Bone marrow (tissue), 2 donors: ENCODE measurements at places on chromosomes 12 and 14.

DNA sequence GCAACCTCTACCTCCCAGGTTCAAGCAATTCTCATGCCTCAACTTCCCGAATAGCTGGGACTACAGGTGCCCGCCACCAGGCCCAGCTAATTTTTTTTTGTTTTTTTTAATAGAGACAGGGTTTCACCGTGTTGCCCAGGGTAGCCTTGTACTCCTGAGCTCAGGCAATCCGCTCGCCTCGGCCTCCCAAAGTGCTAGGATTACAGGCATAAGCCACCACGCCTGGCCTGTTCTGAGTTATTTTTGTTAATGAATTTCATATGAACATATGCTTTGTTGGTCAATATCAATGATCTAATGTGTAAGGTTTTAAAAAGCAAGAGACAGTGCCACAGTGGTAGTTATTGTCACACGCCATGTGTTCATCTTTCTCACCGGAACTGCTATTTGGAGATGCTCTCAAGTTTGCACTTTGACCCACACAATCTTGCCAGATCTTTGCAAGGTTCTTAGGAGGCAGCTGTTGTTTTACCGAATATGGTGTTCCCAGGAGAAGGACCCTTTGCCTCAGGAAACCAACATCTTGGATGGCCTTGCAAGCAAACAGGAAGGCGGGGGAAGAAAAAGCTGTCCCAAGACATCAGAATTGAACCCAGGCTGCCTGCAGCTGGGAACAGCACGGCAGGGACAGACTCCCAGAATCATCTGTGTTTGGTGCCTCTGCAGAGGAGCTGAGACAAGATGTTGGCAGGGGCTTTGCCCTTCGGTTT lies 30.0 kb downstream of the GALNT16 start:
- no peak for DNase-seq

DNA sequence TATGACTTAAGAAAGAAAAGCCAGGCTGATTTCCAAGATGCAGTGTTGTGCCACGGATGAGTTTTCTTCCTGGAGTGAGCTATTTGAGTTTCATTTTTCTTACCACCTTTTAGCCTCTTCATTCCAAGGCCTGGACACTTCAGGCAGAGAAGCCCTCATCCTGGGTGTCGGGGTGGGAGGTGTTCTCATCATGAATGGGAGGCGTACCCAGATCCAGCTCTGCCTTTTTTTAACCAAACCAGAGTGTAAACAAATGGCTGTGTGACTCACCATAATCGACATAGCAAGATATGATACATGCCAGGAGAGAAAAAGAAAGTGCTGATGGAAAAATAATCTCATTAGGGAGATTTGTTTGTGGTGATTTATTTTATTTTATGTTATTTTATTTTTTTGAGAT lies 79.9 kb downstream of the ARF6 start:
- DNase-seq = no peak

GRCh38 chr12:98656289-98657101 lies 11.4 kb downstream of the APAF1 start:
- DNase-seq = no peak

DNA sequence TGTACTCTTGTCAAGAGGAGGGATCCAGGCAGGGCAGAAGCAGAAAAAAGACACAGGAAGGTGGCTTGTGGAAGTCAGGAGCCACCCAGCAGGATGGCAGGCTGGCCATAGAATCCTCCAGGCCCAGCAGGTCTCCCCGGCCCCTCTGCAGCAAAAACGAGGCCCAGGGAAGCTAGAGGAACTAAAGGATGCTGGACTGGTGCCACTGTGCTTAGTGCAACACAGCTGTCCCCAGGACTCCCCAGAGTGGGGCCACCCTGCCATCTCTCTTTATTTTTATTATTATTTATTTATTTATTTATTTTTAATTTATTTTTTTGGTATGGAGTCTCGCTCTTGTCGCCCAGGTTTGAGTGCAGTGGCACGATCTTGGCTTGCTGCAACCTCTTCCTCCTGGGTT lies 54.1 kb downstream of the PITPNM2 start:
- DNase-seq = no peak

DNA sequence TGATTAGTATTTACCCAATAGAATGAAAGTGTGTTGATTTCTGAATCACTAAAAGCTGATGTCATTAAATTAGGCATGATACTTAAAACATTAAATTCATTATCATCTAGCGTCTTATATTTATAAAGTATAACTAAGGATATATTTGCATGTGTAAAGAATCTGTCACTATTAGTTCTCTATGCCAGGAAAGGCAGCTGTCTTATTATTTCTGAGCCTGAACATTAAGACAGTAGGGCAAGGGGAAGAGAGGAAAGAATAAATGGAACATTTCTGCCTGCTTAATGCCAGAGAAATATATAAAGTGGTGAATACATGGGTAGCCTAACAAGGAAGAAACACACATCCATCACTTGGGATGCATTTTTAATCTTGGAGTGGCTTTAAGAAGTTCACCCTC lies 965.1 kb upstream of the TMEM132C start:
- DNase-seq = no peak

GRCh38 chr14:94769391-94770250 lies at the start of gene GSC:
TSS of gene GSC (minus strand) at chr14:94770113. CDS start at chr14:94770015, 98 bp downstream.
- peak; percentile 22 for DNase-seq

DNA sequence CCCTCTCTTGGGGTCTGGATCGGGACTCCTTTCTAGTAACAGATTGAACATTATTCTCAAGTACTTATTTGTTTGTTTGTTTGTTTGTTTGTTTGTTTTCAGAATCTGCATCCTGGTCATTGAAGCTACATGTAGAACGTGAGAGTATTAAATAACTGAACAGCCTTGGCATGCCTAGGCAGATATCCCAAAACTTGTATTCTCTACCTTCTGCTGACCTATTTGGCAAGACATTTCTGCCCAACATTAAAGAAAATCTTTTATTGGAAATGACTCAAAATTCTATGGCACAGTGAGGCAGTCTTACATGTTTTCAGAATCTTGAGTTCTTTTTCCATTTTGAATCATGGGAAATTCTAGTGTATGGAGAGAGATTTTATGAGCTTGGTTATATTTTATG lies 165.1 kb upstream of the CNOT2 start:
- no peak for DNase-seq

- DNase-seq = no peak
Observed at GRCh38 chr14:102219316-102219715, 79.6 kb downstream of the WDR20 start.

- no peak for DNase-seq
Observed at GRCh38 chr14:42877716-42878115, 1271.0 kb downstream of the LRFN5 start.

DNA sequence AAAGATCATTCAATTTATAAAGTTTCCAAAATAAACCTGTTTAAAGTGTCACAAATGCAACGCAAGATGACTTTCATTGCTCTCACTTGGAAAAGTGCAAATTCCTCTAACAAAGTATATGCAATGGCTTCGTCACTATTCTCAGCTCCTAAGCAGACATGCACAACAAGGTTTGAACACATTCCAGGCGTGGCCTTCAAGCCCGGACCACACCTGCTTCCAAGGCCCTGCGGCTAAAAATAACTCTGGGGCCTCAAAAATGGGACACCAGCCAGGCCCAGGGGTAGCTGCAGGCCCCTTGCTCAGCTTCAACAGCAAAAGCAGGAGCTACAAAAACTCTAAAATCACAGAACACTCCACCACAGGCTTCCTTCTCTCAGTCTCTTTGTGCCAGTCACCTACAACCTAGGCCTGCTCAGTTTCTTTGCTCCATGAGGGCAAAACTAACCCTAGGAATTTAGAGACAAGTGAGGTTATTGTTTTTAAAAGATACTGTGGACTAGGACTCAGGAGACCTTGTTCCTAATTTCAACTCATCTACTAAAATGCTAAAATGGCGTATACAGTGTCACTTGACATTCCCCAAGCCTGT lies 29.3 kb downstream of the DUSP16 start:
- no peak for DNase-seq

DNA sequence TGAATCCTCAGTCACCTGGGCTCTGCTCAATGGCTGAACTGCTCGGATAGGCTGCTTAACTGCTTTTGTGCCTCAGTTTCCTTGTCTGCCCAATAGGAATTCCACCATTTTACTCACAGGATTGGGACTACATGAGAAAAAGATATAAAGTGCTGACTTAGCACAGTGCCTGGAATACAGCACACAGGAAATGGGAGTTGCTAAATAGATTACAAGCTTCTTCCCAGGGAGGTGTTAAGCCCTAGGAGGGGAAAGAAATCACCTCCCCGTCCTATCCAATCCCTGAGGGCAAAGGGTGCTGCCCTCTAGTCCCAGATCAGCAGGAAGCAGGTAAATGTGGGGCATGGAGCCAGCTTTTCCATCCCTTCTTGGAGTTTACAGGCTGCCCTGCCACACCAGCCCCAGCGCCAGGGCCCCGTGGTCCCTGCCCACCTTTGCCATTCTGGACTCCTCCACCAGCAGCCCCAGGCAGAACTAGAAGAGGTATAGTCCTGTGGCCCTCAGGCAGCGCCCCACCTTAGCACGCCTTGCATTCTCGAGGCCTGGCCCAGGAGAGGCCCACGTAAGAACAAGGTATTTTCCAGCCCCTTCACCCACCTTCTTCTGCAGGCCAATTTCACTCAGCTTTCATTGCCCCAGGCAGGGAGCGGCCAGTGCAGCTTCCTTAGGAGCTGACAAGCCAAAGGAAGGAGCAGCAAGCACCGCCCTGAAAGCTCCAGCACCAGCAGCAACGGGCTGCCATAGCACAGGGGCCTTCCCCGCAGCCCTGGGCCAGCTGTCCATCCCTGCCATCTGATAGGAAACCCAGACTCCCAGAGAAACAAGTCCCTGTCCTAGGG lies 28.8 kb upstream of the RPLP0 start:
- DNase-seq = no peak

GRCh38 chr12:25692115-25693035 lies 139.3 kb upstream of the LMNTD1 start:
- no peak for DNase-seq

- no peak for DNase-seq
Observed at GRCh38 chr14:98943907-98944306, 328.1 kb downstream of the BCL11B start.

DNA sequence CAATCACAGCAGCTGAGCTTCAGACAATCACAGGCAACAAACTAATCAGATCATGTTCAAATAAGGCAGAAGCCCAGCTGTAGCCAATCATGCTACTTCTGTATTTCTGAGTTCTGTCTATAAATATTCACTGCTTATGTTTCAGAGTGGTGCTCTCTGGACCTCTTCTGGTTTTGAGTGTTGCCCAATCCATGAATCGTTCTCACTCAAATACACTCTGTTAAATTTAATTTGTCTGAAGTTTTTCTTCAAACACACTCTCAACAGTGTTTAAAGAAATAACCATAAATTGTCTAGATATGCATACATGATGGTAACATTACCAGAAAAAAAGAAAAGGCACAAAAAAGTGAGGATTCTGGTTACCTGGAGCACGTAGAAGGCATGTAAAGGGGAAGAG lies 77.9 kb upstream of the BBS10 start:
- DNase-seq = no peak

DNA sequence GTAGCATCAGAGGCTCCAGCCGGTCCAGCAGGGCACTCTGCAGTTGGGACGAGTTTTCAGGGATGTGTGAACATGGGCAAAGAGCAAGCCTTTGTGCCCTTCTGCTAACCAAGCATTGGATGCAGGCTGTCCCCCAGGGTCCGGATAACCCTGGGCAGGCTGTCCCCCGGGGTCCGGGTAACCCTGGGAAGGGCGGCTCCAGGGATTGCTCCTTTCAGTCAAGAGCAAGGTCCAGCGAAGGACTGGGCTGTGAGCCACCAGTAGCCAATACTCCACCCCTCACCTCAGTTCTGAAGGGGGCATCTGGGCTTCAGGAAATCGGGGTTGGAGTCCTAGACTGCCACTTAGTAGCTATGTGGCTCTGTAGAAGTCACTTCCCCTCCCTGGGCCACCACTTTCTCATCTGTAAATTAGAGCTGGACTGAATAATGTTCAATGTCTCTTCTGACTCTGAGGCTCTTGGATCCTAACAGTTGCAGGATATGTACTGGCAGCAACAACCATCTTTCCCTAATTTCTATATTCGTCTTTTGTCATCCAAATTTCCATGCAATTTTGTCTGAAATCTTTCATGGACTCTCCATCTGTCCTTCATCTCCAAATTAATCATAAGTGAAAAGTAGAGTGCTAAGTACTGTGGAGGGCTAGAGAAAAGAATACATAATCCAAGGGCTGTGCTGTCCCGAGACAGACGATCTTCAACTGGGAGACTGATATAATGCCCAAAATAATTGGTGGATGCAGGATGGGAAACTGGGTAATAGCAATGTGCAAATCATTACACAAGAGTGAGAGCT lies 137.4 kb upstream of the NTF3 start:
- no peak for DNase-seq

DNA sequence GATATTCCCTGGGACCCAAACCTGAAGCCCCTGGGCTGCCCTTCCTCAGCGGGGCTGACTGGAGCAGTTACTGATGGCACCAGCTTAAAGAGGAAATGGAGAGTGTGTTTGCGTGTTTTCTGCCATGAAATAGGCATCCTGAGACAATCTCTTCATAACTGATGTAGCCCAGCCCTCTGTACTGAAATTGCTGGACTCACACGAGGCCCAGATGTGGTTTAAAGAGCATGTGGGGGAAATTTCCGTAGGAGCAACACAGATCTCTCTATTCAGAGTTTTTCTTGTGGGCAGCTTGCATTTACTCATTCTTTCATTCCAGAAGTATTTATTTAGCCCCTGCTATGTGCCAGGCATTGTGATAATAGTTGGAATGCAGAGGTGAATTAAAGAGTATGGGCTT lies 782.1 kb upstream of the TBX3 start:
- DNase-seq = no peak

- DNase-seq = no peak
Observed at GRCh38 chr12:52818388-52818787, 4.5 kb upstream of the KRT4 start.

- no peak for DNase-seq
Observed at GRCh38 chr12:42631513-42631912, 42.0 kb upstream of the PRICKLE1 start.

DNA sequence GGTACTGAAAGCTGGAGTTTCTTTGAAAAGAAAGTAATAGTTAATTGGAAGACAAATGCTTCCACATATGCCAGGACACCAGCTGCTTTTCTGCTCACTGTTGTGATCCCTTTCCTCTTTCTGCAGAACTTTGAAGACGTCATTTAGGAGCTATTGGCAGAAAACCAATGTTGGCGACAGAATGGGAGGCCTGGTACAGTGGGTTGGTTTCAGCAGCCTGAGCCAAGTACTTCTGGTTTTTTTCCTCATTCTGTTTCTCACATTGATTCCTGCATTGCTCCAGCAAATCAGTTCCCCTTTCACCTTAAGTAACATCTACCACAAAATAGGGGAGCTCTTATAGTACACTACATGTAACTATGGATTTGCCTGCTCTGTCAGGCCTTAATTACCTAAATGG lies 96.9 kb downstream of the FIGNL2 start:
- DNase-seq = no peak

- DNase-seq = no peak
Observed at GRCh38 chr14:56358275-56358674, 221.3 kb upstream of the TMEM260 start.

- DNase-seq = peak; percentile 59
Observed at GRCh38 chr14:71753126-71753830, 179.0 kb upstream of the RGS6 start.

- no peak for DNase-seq
Observed at GRCh38 chr12:105613887-105614286, 283.4 kb downstream of the C12orf75 start.
